ENCODE measurements at places on chromosomes 6 and 20.

DNA sequence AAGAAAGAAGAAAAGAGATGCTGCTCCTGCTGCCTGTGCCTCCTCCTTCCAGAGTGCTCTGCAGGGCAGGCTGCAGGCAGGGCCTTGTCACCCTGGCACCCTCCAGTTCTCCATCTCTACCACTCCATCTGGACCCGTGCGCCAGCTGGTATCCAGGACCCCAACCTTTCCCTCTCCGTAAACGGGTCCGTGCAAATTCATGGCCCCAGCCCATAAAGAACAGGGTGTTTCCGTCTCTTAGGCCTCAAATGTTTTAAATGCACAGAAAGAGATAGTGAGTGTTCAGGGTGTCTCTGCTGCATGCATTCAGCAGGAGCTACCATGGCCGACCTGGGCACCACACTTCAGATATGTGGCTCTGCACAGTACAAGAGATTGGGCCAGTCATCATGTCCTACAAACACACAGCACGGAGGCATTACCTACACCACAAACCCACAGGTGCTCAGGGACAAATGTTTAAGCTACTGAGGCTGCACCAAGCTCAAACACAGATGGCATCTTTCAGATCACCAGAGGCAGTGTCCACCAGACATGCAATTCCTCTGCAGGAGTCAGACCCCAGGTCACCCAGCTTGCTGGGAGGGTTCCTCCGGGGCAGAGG is 258.1 kb downstream of the DLL1 start:
- DNase-seq, result no peak

- no peak for DNase-seq
Measured at GRCh38 chr20:62581806-62582205, 60.5 kb upstream of the SLCO4A1 start.

DNA sequence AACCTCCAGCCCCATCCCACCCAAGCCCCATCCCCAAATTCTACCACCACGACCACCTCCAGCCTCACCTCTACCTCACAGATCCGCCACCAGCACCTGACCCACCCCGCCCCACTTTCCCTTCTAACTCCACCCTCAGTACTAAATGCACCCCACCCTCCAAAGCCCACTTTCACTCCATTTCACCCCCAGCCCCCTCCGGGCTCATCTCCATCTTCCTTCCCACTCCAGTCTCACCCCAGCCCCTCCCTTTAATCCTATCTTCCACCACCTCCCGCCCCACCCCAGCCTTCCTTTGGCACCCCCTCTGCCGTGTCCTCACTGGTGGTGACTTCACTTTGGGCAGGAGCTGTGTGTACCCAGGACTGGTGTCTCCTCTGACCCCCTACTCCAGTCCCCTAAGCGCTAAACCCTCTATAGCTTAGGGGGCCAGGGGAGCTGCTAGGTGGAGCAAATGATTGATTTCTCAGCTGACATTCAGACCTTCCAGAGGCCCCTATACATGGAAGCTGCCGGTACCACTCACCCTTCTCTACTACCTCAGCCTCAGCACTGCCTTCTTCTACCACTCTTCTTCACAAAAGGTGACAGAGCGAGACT is 2.8 kb upstream of the NSFL1C start:
- DNase-seq, result no peak

- no peak for DNase-seq
Measured at GRCh38 chr20:51188941-51189340, 166.0 kb upstream of the KCNG1 start.

GRCh38 chr6:87755708-87756671 is 54.0 kb upstream of the AKIRIN2 start:
- DNase-seq, result no peak

DNA sequence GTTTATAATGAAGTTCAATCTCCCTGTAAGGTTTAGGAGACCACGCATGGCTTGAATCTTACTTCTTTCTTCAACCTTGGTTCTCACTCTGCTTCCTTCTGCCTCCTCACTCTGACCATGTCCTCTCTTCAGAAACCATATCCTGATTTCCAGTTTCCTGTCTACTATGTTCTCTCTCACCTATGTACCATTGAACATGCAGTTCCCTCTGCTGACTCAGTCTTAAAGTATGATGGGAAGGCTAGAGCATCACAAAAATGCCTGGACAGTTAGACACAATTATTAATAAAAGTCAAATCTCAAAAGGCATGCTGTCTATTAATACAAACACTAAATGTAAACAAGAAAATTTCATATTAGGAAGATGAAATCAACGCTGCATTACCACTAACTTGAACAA is 151.6 kb downstream of the PRKN start:
- no peak for DNase-seq

DNA sequence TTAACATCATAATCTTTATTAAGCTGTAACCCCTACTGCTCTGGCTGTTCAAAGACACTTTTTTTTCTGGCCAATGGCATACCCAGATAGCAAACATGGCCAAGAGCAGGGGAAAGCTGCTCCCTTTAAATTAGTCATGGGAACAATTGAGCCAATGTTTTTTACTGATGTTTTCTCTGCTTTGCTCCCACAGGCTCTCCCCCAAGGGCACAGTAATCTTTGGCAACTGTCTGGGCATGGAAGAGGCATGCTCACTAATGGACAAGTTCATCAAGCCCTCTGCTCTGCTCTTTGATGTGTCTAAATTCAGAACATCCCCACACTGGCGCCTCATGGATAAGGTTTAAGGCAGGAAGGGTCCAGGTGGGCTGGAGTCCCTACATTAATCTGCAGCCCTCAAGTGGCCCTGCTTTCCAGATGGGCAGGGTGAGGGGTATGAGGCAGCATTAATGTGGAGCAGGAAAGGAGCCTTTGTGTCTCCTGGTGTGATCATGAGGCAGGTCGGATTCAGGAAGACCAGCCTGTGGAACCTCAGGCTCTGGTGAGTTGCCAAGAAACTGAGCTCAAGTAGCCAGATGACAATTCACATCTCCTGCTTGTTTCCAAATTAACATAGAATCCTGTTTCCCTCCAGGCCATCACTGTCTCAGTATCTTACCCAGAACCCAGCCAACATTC is 227.0 kb upstream of the CST7 start:
- no peak for DNase-seq
